Activated gamma-delta T cell (primary cell): ENCODE measurements at places on chromosomes 7 and 10.

GRCh38 chr7:94621120-94621519, 34.8 kb downstream of the SGCE start:
- no peak for DNase-seq

GRCh38 chr10:87721781-87722180, 62.1 kb downstream of the PAPSS2 start:
- no peak for DNase-seq

- no peak for DNase-seq
These were observed 133.4 kb downstream of the MACC1 start for GRCh38 chr7:20083781-20084180.

DNA sequence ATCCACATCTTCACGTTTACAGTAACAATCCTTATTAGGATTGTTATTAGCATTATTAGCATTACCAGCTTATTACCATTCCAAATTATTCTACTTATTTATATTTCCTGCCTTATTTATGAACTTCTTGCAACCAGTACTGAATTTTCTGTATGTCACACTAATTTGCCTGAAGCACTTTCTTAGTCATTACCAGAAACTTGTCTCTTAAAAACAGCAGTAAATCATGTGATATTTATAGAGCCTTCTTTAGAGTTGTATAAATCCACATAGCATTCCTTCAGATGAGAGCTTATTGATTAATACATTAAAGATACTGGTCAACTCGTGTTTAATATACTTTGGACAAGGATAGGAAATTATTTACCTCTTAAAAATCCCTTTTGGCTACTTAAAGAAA, 618.6 kb downstream of the SUGCT start:
- no peak for DNase-seq
